NCI-H226 (cell line): ENCODE measurements at places on chromosomes 4 and X.

- DNase-seq, result peak; percentile 78
Observed at GRCh38 chrX:115023139-115023538, 5.7 kb upstream of the IL13RA2 start.

DNA sequence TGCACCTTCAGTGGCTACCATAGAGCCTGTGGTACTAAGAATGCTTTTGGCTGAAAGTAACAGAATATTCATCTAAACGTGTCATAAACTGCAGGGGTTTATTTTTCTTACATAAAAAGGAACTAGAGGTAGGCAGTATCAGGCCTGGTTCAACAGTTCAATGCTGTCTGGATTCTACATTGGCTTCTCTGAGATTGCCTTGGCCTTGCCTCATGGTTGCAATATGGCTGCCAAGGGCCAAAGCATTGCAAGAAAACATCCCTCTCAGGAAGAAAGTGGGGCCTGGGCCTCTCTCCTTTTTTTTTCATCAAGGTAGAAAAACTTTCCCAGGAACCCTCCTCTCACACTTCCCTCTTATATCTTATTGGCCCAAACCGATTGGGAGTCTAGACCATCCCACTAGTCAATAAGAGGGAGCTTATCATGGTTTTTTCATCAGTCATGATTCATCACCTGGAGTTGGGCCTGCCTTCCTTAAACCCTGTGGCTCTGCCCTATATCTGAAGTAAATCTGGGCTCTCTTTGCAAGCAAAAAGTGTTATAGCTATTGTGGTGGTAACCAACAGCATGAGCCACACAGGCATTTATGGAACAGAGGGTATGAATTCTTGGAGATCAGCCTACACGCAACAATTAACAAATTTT lies 1.8 kb upstream of the DOCK11 start:
- DNase-seq, result no peak

DNA sequence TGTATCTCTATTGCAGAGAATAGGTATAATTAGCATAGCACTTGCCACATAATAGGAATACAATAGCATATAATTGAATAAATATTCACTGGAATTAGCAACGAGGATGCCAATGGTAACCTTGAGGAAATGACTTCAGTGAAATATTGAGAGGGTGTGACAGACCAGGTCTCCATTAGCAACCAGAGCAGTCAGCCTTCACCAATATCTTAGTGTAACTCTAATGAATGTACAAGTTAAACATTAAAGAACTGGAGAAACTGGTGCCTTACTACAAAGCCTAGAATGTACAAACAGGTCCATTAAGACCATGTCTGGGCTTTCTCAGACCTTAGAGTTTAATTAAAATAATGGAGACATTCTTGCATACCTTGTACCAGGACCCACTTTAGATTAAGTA lies 143.0 kb downstream of the MAGEB17 start:
- DNase-seq, result no peak

GRCh38 chr4:137866671-137867070 lies 334.4 kb upstream of the PCDH18 start:
- no peak for DNase-seq
